ENCODE measurements at places on chromosomes 11 and 22.

DNA sequence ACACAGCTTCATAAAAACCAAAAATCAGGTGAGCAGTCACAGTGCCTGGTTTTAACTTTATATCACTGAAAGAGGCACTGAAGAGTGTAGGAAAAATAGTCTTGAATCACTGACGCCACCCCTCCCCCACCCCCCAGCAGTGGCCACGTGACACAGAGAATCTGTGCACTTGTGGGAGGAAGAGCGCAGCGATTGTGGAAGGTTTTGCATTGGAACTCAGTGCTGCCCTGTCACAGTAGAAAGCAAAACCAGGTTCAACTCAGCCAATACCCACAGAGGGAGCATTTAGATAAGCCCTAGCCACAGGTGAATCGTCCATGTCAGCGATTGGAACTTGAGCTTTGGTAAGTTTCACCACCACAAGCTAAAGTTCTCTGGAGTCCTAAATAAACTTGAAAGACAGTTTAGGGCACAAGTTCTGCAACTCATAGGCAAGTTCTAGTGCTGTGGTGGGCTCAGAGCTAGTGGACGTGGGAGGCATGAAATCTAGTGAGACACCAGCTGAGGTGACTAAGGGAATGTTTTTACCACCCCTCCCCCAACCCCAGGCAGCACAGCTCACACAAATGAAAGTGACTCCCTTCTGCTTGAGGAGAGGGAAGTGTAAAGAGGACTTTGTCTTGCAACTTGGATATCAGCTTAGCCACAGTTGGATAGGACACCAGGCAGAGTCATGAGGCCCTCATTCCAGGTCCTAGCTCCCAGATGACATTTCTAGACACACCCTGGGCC lies 13.3 kb downstream of the OR52B2 start:
- no peak for DNase-seq

- no peak for DNase-seq
Measured at GRCh38 chr22:38832005-38832978, 11.5 kb downstream of the NPTXR start.

GRCh38 chr11:70548976-70549375 lies 150.6 kb downstream of the CTTN start:
- no peak for DNase-seq

GRCh38 chr11:127412234-127412633 lies 411.7 kb upstream of the KIRREL3 start:
- no peak for DNase-seq

- no peak for DNase-seq
Measured at GRCh38 chr11:94025690-94026394, 4.7 kb downstream of the HEPHL1 start.
